Stimulated activated CD8-positive, alpha-beta memory T cell treated with anti-CD3 and anti-CD28 coated beads, Interleukin-7, amount 100 ng/mL, for 4 hours (primary cell): ENCODE measurements at places on chromosomes 1 and 21.

- no peak for DNase-seq
These were observed 37.0 kb upstream of the EPS15 start for GRCh38 chr1:51555866-51556619.

GRCh38 chr21:19120591-19120990, 717.0 kb upstream of the TMPRSS15 start:
- DNase-seq: no peak

DNA sequence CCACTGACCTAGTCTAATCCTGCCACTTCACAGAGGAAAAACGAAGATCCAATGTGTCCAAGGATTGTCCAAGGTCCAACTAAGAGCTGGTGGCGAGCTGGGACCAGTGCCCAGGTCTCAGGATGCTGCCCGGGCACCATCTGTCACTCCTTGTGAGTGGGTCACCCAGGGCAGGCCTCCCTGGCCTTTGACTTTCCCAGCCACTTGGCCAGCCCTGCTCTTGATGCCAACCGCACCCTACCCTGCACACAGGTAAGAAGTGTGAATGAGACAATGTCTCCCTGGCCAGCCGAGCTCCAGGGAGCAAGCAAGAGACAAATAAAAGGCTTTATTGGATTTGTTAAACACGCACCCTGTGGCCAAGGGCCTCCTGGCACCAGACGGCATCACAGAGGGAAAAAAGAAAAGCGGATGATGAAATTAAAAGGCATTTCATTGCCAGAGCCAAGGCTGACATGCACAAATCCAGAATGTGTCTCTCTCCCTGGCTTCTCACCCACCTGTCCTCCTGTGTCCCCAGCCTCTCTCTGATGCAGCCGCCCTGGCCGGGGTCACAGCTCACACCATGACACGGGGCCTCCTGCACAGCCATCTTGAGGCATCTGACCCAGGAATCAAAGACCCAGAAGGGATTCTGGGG, 72.8 kb downstream of the CAMK2N1 start:
- DNase-seq: no peak

DNA sequence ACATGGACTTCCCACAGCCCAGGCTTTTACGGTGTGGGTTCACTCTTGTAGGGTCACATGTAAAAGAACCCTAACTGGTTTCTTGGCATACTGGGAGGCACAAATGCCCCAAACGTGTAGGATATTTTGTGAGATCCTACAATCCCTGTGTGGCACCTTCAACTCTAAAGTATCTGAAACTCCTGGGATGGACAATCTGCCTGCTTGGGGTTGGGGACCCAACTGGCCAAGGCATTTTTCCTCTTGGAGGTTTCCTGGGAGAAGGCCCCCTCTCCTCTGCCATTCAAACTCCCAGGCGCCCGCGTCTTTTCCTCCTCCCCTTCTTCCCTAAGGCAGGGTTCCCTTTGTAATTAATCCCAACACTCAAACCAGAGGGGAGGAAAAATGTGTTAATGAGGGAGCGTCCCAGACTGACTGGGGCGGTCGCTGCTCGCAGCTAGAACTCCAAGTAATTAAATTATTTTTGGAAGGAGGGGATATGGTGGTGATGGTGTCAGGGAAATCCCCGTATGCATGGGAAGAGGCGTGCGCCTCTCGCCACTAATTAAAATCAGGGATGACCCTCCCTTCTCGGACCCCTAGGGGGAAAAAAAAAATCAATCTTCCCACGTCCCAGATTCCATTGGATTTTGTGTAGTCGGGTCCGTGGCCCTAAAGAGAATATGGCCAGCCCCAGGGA, 681 bp upstream of the VANGL2 start:
- DNase-seq: no peak

DNA sequence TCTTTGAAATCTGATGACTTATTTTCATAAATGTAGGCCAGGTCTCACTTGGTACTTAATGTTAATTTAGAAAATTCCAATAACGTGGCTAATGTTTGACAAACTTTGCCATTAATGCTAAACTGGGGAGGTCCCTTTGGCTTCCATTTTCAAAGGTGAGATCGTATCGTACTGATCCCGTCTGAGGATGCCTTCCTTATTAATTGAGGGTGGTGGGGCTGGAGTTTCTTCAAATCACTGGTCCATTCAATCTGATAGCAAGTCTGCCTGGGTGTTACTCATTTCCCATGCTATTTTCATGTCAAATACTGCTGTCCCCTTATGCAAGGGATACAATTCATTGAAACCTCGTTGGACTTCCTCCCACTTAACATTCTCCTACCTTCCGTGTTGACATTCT, 327.1 kb downstream of the DISC1 start:
- DNase-seq: no peak

DNA sequence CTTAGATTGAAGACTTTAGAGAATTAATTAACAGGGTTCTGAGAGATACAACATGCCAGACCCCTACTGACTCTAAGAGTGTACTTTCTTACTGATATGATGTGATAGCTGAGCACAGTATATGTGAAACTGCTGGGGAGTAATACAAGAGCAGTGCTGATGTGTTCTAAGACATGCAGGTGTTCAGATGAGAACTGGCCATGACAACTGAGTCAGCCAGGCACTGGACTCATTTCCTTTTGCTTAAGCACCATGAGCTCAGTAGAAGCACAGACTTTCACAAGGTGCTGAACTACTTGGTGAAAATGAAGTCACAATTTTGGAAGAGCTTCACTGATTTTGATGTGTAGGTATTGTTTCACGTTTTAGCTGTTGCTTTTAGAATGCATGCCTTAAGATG, 15.9 kb upstream of the POGZ start:
- DNase-seq: no peak

DNA sequence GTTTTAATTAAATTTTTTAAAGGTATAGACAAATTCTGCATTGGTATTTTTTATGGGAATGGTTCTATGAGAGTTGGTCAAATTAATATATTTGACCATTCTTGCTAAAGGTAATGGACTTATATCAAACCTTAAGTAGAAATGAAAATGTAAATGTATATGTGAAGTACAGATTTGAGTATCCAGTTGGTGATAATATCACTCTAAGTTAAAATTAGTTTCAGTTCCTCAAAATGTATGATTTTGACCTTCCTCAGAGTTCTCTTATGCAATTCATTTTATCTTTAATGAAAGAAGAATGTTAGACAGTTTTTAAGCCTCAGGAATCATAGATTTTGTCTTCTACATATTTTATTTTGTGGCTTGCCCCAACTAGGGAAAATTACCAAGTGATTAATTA, 1291.5 kb upstream of the B3GALT2 start:
- DNase-seq: no peak

DNA sequence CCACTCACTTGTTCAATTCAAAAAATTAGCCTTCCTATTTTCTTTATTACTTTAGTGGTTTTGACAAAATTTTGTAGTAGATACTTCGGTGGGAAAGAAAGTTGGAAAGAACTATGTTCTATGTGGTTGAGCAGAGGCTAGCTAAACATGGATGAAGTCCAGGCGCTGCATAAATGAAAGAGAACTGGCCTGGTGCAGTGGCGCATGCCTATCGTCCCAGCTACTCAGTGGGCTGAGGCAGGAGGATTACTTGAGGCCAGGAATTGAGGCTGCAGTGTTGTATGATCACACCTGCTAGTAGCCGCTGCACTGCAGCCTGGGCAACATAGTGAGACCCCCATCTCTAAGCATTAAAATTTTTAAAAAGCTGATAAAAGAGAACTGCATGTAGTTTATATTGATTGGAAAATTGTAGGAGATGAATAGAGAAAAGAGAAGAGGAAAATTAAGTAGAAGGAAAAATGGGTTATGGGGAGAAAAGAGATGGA, 21.0 kb downstream of the IFNAR1 start:
- no peak for DNase-seq

GRCh38 chr1:185694081-185694480, 40.1 kb upstream of the HMCN1 start:
- DNase-seq: no peak

DNA sequence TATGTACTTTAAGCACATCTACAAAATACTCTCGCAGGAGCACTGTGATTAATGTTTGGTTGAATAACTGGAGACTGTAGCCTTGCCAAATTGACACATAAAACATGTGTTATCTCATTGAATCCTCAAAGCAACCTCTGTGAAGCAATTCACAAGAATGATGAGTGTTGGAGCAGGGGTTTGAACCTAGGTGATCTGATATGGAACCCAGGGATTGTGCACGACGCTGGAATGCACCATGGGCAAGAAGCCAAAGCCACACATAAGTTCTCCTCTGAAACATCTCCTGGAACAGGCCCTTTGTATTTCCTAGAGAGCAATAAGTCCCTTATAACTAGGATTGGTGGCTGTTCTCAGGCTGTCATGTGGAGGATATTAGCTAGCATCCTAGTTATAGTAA, 124.6 kb upstream of the IVNS1ABP start:
- no peak for DNase-seq

GRCh38 chr21:32569261-32570230, 15.8 kb downstream of the TCP10L start:
- DNase-seq: peak; percentile 67

- DNase-seq: no peak
These were observed 22.1 kb downstream of the ECHDC2 start for GRCh38 chr1:52899445-52899894.

- no peak for DNase-seq
These were observed 422.9 kb downstream of the SETD4 start for GRCh38 chr21:35637431-35637830.

DNA sequence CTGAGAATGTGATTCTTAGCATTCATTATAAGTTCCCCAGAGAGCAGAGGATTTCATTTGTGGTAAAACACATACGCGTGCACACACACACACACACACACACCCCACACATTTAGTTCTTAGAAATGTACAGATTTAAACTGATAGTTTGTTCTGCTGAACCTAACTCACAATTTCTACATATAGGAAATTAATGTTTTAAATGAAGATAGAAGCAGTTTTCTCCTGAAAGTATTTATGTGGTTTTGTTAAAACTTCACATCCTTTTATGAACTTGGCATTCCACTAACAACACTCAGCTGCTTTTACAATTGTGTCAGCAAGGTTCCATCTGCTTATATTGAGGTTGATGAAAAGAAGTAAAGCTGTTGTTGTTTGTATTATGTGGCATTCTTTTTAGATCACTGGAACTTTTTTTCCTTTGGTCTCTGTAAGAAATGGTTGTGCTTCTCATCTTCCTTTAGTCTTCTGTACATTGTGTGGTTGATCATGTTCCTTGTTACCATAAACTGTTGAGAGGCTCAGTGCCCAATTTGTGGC, 41.6 kb downstream of the AK4 start:
- DNase-seq: no peak

DNA sequence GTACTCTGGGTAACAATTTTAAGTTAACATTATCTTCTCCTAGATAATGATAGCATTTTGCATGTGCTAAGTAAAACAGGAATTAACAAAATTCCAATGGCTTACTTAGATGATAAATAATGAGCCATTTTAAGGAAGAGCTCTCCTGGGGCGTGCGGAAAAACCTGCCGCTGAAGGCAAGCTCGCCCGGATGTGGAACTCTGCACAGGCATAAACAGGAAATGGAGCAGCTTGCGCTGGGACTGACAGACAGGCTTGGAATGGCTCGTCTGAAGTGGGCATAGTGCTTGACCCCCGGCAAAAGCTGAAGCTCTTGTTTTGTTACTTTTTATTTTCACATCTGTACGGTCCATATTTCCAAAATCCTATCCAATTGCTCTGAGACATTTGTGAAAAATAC, 169.2 kb downstream of the ZNF281 start:
- no peak for DNase-seq

GRCh38 chr1:8460132-8460544, 142.2 kb downstream of the SLC45A1 start:
- DNase-seq: no peak

DNA sequence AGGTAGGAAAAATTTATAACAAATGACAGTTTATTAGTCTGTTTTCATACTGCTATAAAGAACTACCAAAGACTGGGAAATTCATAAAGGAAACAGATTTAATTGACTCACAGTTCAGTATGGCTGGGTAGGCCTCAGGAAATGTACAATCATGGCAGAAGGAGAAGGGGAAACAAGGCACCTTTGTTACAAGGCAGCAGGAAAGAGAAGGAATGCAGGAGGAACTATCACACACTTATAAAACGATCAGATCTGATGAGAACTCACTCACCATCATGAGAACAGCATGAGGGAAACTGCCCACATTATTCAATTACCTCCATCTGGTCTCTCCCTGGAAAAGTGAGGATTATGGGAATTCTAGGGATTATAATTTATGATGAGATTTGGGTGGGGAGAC, 61.3 kb downstream of the ASB17 start:
- no peak for DNase-seq

DNA sequence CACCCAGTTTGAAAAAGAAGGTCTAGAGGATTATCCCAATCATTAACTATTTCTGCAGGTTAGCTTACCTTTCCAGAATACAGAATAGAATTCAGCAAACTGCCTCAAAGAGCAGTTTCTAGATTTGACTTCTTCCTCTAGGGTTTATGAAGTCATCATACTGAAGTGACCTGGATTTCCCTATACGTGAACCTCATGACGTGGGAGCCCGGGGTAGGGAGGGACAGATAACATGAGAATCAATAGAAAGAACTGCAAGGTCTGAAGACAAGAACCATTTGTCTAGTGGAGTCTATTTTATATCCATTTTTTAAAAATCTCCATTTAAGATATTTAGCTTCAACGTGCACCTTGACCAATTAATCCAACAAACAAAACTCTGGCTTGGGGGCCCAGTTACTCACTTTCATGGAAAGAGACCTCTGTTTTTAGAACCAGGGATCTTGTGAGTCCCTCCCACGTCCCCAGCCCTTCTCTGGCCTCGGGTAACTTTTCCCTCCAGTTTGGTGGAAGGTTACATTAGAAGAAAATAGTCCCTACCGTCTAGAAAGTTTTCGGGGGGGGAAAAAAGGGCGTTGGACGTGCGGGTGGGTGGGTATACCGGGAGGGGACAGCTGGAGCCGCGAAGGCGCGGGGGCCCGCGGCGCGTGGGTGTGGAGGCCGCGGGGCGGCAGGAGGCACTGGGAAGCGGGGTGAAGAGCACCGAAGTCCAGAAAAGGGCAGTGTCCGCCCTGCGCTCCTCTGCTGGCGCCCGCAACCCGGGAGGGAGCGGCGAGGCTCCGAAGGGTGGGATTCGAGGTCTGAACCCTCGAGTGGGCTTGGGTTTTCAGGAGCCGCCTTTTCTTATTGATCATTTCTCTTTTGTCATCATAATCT, 13.8 kb upstream of the POGZ start:
- DNase-seq: no peak

- no peak for DNase-seq
These were observed 21.6 kb upstream of the TRAF5 start for GRCh38 chr1:211305044-211305443.
